ENCODE measurements at places on chromosomes 2 and 18. TPM values are rescaled to one million over a fixed set of nuclear protein-coding genes. Genes with fewer than 3 reads are reported as not detected.

Gene COBLL1
- polyA plus RNA-seq = 18.6 TPM

Gene IL1F10
- not detected for polyA plus RNA-seq

Gene TUBA3E
- not detected for polyA plus RNA-seq

Gene BUB1
- 0.11 TPM for polyA plus RNA-seq

Gene C1QL2
- polyA plus RNA-seq = 0.07 TPM

Gene TMEM18
- polyA plus RNA-seq = 20.3 TPM

Gene KHK
- polyA plus RNA-seq = 16.2 TPM

Gene CRYBA2
- polyA plus RNA-seq = 66.3 TPM

- no peak for DNase-seq
Observed at GRCh38 chr18:40832362-40832761, 1122.7 kb upstream of the PIK3C3 start.

DNA sequence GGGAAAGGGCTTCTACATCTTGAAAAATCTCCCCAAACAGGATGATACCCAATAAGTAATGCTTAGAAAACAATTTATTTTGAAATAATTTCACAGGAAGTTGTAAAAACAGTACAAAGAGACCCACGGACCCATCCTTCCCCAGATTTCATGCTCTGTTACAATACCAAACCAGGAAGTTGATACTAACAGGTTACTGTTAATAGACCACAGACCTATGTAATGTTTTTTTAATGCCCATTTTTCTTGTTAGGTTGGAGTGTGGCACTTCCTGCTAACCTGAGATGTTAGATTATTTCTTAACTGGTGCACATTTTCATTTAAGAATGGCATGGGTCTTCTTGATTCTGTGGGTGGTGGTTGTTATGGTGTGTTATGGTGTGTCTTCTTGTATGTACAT lies 21.4 kb upstream of the MGAT5 start:
- no peak for DNase-seq

DNA sequence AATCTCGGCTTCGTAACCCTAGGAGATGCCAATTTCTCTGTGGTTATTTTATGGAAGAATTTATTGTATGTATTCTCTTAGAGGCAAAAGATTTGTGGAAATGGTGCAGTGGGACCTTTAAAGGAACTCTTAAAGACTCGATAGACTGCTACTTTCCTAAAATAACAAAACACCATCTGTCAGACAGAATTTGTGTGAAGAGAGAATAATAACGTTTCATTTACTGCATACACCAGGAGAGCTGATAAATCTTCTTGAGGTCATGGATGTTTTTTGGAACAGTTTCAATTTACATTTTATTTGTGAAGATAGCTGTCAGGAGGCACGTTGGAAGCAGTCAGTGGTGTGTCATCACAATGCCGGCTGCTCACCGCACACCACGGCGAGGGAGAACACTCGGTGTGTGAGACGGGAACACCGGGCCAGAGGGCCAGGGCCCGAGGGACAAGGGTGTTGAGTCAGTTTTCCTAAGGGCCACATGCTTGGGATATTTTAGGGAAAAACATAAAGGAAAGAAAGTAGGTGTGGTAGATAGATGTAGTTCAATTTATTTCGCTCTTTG lies 1681.0 kb upstream of the DDX18 start:
- no peak for DNase-seq

DNA sequence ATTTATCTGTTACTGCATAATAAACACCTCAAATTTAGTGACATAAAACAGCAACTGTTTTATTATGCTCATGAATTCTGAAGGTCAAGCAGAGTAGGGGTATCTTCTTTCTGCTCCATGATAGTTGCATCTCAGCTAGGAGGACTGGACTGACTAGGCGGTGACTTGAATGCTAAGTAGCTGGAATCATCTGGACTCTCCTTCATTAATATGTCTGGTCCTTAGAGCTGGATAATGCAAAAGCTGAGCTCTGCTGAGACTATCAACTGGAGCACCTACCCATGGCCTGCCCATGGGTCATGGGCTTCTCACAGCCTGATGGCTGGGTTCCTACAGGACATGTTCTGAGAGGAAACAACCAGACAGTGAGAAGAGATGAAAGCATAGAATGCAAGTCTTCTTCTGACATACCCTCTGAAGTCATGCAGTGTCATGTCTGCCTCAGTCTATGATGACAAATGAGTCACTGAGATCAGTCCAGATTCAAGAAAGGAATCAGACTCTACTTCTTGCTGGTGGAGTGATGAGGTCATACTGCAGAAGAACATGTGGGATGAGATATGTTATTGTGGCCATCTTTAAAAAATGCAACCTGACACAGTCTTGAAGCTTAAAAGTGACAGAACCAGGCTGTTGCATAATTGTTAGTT lies 174.2 kb upstream of the OSR1 start:
- no peak for DNase-seq

GRCh38 chr2:62141142-62141740 lies 54.7 kb upstream of the B3GNT2 start:
- DNase-seq = no peak

GRCh38 chr2:144443837-144444817 lies 75.8 kb downstream of the ZEB2 start:
- DNase-seq = no peak

DNA sequence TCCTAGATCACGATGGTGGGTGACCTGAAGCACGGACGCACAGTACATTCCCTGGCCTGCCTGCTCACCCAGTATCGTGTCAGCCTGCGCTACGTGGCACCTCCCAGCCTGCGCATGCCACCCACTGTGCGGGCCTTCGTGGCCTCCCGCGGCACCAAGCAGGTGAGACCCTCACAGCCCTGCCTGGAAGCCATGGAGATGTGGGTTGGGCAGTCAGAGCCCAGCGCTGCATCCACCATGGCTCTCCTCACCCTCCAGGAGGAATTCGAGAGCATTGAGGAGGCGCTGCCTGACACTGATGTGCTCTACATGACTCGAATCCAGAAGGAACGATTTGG lies 20.3 kb downstream of the SLC30A3 start:
- no peak for DNase-seq

- no peak for DNase-seq
Observed at GRCh38 chr2:30219886-30220875, 11.2 kb upstream of the LBH start.

- no peak for DNase-seq
Observed at GRCh38 chr2:96584017-96584416, 47.5 kb downstream of the ARID5A start.

GRCh38 chr18:76997951-76998808 lies 134.4 kb downstream of the MBP start:
- DNase-seq = no peak

GRCh38 chr2:231201475-231201814 lies 3.0 kb downstream of the ARMC9 start:
- DNase-seq = no peak

GRCh38 chr2:191264647-191265081 lies 19.5 kb downstream of the MYO1B start:
- no peak for DNase-seq

DNA sequence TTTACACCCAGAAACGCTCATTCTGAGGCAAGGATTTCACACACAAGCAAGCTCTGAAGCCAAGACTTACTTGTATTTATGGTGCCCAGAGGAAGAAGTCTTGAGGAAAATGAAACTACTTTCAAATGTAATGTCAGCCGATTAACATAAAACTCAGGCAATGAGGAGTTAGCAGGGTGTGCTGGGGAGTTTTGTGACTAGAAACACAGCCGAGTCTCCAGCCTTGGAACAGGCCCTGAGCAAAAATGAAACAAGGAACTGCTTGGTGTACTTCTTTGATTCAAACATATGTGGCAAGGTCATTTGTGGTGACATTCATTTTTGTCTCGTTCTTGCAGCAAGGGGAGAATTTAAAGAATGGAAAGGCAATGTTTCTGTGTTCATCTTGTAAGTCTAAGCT lies 4.5 kb downstream of the DYTN start:
- DNase-seq = no peak

- DNase-seq = no peak
Observed at GRCh38 chr2:172783165-172783898, 47.7 kb downstream of the RAPGEF4 start.

- DNase-seq = no peak
Observed at GRCh38 chr2:171406044-171406443, 27.7 kb downstream of the METTL8 start.

Measured in pancreas (tissue), 10 donors.